ENCODE measurements at places on chromosomes 12 and 14.

GRCh38 chr12:128825835-128826234 is 2.1 kb upstream of the SLC15A4 start:
- DNase-seq, result no peak

DNA sequence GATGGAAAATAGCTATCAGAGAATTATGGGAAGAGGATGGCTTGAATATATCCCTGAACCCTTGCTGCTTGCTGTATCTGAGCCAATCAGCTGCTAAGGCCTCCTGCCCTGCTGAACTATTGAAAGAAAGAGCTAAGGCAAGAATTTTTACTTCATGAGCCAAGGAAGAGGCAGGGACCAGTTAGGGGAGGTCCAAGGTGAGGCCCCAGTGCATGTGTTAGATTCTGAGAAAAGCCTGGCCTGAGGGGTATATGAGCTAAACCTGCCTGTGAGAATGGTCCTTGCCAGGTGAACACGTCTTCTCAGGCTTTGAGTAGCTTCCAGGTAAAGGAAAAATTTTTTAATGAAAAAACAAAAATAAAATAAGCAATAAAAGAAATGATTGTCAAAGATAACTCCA is 218.0 kb downstream of the SYT1 start:
- DNase-seq, result no peak

DNA sequence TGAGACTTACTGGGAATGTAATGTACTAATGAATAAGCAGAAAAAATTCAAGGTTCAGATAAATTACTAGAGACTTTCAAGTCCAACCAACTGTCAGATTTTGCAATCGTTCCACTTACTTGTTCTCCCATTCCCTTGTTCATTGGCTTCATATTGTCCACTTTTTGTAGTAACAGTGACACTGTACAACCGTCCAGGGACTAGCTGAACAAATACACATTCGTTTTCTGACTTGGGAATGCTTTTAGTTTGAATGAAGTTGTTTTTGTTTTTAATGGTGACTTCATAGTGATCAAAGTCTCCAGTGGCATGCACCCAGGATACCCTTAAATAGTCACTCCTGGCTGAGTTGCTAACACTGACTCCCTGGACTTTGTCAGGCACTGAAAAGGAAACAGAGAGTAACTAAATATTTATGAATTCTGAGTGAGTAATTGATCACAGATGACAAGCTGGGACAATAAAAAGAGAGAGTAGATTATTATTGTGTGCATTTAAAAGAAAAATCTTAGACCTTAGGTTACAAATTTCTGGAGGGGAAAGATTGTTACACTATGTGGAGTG is 65.4 kb downstream of the PTPRB start:
- DNase-seq, result no peak

GRCh38 chr12:107760207-107760808 is 629 bp downstream of the PRDM4 start:
- DNase-seq, result peak; percentile 24

GRCh38 chr14:62905566-62905965 is 139.7 kb downstream of the KCNH5 start:
- no peak for DNase-seq

DNA sequence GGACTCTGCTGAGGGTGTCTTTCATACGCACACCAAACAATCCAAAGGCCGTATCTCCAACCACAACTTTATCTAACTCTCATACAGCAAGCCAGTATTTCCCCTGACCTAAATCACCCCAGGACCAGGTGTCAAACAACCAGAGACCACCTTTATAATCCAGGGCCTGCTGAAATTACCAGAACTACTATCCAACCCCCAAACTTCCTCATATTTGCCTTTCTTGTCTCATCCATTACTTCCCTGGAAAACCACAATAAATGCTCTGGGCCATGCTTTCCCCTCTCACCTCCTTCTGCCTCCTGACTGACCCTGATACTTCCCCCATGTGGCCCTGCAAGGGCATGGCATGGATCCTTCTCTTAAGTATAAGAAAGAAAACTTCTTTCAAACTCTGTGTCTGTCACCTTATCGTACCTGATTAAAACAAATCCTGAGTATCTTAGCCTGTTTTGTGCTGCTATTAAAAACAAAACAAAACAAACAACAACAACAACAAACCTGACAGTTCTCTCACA is 44.7 kb upstream of the CRACR2A start:
- DNase-seq, result no peak

DNA sequence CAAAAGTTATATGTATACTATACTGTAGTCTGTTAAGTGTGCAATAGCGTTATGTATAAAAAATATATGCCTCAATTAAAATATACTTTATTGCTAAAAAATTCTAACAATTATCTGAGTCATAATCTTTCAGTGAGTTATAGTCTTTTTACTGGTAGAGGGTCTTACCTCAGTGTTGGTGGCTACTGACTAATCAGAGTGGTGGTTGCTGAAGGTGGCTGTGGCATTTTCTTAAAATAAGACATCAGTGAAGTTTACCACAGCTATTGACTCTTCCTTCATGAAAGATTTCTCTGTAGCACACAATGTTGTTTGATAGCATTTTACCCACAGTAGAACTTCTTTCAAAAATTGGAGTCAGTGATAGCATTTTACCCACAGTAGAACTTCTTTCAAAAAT is 23.4 kb downstream of the POLR3B start:
- DNase-seq, result no peak

DNA sequence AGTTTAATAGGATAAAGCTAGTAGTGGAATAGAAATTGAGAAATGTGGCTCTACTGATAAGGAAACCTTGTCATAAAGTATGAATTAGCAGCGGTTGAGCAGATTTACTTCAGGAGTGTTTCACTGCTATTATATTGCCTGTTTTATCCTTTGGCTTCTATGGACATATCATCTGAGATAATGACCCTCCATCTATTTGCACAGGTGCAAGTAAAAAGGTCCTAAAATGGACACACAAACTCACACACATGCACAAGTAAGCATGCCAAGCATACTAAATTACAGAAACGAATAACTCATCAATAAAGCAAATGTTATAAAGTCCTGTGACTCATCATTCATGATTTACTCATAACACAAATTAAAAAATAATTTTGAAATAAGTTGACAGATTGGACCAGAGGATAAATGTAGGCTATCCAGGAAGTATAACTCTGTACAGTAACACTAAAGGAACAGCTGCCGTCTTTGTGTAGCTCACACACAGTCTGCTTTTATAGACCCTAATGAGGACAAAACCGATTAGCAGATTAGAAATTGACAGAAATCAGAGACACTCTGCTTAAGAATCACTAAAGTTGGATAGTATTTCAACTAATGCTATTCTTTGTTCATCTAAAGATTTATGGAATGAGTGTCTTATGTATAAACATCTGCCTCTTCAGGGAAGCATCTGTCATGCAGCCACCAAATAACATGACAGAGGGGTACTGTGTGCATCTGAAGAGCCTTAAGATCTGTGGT is 73.9 kb downstream of the SYT1 start:
- no peak for DNase-seq

- DNase-seq, result no peak
Measured at GRCh38 chr12:86903159-86903558, 647.0 kb upstream of the MGAT4C start.

- no peak for DNase-seq
Measured at GRCh38 chr14:100386121-100386520, 63.0 kb downstream of the SLC25A47 start.

GRCh38 chr12:69932676-69933552 is 107.9 kb downstream of the MYRFL start:
- no peak for DNase-seq

DNA sequence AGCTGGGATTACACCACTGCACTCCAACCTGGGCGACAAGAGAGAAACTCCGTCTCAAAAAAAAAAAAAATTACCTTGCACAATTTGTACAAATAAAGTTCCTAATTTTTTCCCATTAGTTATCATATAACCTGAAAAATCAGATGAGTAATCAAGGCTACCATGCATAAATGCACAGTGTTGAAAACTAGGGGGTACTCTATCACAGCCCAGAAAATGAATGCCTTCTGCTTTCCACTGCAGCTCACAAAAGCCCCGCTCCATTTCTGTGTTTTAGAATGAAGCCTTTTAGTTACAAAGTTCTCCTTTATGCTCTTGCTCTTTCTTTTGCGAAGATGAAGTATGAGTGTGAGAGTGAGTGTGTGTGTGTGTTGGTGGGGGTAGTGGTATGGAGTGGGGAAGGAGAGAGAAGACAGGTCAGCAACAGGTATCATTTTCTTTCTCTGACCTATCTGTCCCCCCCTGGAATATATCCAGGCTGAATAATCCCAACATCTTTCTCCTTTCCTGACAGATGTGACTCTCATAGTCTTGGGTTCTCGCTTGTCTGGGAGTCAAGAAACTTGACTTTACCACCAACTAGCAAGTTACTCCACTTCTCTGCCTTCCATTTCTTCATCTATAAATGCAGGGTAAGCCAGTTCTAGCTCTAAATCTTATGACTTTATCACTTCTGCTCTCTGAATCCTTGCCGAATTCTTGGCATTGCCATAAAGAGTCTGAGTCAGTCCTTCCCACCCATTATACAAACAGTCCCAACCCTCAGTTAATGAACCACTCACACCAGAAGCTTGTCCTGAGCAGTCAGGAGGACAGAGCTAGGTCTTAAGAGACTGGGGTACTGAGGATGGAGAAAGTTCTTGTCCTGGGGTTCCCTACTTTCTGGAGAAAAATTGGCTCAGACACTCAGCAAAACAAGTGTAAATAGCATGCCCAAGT is 16.1 kb downstream of the BIN2 start:
- DNase-seq, result no peak

- no peak for DNase-seq
Measured at GRCh38 chr14:103192246-103192840, 69.1 kb downstream of the TNFAIP2 start.

DNA sequence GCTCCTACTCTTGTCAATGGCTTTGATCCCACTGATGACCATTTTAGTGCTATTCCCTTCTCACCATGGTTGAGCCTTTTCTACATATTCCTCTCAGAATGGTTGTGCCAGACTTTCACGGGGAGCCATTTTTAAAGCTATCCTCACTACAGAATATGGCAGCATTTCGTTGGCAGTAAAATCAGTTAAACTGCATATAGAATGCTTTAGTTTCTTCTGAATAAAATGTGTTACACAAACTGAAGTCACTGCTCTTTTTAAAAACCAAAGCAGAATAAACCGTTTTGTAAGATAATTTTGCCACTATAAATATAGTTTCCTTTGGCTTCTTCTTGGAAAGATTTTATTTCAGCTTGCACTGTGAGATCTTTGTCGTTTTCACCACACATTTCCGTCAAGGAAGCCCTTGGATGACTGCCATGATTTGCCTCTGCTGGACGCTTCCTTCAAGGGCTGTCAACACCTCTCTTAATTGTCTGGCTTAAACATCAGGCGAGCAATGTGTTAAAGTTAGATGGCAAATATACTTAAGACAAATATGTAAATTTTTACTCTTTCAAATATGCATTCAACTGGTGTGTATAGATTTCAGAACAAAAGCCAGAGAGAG is 624.2 kb downstream of the DIO2 start:
- no peak for DNase-seq

DNA sequence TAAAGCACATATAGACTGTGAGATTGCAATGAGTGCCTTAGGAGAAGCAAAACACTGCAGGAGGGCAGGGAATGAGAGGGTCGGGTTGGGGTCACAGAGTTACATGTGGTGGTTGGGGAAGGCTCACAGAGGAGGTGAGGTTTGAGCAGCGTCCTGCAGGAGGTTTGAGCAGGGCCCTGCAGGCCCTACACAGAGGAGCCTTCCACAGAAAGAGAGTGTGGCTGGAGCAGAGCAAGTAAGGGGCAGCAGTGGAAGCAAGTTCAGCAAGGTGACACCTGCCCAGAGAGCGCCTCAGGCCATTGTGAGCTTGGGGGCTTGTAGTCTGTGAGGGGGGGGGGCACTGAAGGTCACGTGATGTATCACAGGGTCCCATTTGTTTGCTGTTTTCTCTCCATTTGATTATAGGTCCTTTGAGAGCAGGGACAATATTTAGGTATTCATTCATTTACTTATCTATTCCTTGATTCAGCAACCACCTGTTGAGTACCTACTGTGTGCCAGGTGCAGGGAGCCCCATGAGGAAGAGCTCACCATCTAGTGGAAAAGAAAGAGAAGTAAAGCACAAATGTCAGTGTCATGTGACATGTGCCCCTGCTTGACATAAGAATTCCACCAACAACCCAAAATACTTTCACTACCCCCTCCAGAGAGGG is 56.6 kb downstream of the GALNT16 start:
- DNase-seq, result no peak

- no peak for DNase-seq
Measured at GRCh38 chr12:10562306-10562933, 51.0 kb downstream of the MAGOHB start.

GRCh38 chr12:122206976-122207375 is 3.5 kb downstream of the B3GNT4 start:
- no peak for DNase-seq

- no peak for DNase-seq
Measured at GRCh38 chr12:67877727-67878126, 111.5 kb upstream of the IFNG-AS1 start.

DNA sequence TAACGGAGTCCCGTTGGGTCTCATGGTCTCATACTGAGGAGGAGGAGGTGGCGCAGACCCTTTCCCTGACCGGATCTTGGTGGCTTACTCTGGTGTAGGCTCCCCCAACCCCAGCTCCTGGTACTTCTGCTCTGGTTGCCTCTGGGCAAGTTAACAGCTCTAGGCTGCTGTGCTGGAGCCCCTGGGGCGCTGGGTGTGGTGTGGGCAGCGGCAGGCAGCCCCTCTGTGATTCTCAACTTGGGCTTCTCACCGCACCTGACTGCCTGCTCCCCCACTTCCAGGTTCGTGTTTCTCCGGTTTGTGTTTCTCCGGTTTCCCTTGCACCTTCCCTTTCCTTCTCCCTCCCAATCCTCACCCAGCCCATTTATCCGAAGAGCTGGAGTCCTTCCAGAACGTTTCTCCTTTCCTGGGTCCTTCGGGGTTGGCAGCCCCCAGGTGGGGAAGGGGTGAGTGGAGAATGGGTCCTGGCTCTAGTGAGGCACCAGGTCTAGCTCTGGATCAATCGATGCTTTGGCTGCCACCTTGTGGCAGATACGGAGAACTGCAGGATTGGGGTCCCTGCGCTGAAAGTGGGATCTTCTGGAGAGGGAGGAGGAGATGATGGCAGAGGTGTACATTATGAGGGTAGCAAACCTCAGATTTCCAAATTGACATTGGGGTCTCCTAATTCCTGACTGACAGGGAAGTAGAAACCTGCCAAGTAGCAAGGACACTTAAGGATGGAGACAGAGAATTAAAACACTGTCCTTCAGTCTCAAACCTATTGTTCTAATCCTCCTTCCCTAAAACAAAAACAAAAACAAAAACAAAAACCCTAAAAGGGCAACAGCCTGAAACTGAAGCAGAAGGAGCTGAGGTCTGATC is 8.3 kb downstream of the CISTR start:
- DNase-seq, result peak; percentile 60

- no peak for DNase-seq
Measured at GRCh38 chr12:75097003-75097402, 112.6 kb downstream of the KCNC2 start.
